Left renal pelvis (tissue), 4 donors: ENCODE measurements at places on chromosomes 16 and 17. TPM values are rescaled to one million over a fixed set of nuclear protein-coding genes. Genes with fewer than 3 reads are reported as not detected.
A peak's percentile ranks its signal among the peaks of the same experiment; 100 is the strongest.

- DNase-seq: no peak
These were observed 202.7 kb downstream of the ZNF423 start for GRCh38 chr16:49653173-49653570.

Gene SLC35G6
- 0.46 TPM for polyA plus RNA-seq

GRCh38 chr16:22388101-22388644 is 13.8 kb upstream of the CDR2 start:
- DNase-seq: no peak

- DNase-seq: no peak
These were observed 375 bp upstream of the KRT32 start for GRCh38 chr17:41467561-41467960.

GRCh38 chr17:63686138-63686685 is 13.7 kb downstream of the LIMD2 start:
- no peak for DNase-seq

- no peak for DNase-seq
These were observed 41.6 kb upstream of the GSE1 start for GRCh38 chr16:85571563-85571812.

DNA sequence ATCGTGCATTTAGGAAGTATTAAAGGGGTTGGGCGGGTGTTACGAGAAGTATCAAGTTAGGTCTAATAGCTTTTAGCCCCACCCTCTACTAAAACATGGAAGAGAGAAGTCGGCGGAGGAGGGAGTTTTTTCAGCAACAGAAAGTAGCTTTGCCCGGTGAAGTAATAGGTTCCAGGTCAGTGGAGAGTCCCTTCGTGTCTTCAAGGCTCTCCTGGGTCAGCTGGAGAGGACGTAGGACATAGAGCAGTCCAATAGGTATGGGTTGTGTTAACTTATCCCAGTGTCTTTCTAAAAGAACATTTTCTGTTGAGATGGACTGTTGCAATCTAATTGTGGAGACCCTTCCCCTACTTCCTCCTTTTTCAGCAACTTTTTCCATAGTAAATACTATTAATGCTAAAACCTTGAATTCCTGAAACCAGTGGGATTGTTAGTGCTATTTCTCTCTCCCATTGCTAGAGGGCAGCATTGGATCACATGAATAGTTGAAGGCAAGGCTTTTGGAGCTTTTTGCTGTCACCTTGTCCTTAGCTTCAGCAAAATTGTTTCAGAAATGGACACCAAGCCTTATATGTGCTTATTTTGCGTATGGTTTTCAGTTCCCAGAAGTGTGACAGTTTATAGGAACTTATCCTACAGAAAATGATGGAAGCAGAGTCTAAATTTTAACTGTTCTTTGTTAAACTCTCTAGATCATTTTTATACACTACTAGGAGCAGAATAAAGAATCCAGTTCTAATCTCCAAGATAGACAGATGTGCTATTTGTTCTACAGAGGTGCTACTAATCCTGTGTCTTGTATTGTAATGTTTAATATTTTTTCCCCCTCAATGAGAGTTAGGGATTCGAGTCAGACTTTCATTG is 38.4 kb downstream of the UTP18 start:
- DNase-seq: peak; percentile 23
